ENCODE measurements at places on chromosomes 6 and 20. TPM values are rescaled to one million over a fixed set of nuclear protein-coding genes. Genes with fewer than 3 reads are reported as not detected.

The SLC35D3 gene
- total RNA-seq = not detected

The TBXT gene
- total RNA-seq = 0.24 TPM

The FAM8A1 gene
- 36.7 TPM for total RNA-seq

The IP6K3 gene
- not detected for total RNA-seq

The SH3BGRL2 gene
- total RNA-seq = 6.3 TPM

GRCh38 chr6:169232507-169232931 is 21.1 kb downstream of the THBS2 start:
- no peak for DNase-seq

- no peak for DNase-seq
Measured at GRCh38 chr20:14446446-14446845, 109.0 kb upstream of the FLRT3 start.

DNA sequence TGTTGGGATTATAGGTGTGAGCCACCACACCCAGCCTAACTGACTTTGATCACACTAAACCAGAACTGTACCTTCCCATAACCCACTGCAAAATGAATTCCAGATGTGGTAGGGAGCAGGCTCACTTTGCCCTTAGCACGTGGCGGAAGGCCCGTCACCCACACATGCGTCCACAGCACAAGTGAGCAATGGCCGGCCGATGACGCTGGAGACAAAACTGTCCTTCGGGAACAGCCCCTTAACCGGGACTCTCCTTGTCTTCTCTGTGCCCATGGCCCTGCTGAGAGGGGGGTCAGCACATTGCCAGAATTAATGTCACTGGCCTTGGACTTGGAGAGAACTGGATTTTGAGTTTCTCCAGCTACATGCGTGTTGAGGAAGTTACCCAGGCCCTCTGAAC is 107.2 kb downstream of the TOX2 start:
- DNase-seq = no peak

GRCh38 chr20:21706261-21707195 is 1.1 kb downstream of the PAX1 start:
- DNase-seq = no peak

- DNase-seq = peak; percentile 36
Measured at GRCh38 chr20:47489448-47489872, 12.2 kb upstream of the NCOA3 start.

DNA sequence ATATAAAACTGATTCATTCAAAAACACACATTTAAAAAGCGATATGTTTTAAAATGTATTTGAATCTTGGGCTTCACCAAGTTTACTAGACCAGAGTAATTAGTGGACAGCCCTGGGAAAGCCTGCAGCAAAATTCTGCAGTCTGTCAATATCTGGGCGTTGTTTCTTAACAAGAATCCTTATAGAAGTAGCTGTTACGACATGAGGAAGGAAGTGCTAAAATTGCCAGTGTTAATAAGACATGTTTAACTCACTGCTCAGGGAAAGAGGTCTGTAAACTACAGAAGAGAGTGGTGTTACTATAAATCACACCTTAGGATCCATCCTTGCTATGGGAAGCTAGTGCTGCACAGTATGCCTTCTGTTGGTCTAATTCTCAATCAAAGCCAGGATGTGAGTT is 120.6 kb downstream of the TBX18 start:
- DNase-seq = no peak

- DNase-seq = peak; percentile 58
Measured at GRCh38 chr20:48769069-48769983, 58.5 kb downstream of the PREX1 start.

- no peak for DNase-seq
Measured at GRCh38 chr6:85754894-85755293, 112.2 kb upstream of the SYNCRIP start.

DNA sequence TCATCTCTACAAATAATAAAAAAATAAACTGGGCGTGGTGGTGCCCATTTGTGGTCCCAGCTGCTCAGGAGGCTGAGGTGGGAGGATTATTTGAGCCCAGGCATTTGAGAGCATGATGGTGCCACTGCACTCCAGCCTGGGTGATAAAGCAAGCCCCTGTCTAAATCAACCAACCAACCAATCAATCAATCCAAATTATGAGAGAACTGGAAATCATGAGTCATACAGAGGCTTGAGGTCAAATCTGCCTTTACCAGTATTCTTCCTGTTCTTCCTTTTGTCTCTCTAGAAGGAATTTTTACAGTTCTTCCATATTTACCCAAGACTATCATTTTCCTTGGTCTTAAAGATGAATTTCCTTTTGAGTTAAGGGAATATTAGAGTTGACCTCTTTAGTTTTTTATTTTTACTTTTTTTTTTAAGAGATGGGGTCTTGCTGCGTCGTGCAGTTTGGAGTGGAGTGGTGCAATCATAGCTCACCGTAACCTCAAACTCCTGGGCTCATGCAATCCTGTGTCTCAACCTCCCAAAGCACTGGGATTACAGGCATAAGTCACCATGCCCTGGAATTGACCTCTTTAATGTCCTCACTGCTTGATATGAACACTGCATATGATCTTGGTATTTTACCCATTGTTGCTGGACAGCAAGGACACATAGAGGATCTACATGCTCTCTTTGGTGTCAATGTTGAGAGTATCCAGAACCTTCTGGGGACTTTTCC is 44.1 kb upstream of the TXNDC5 start:
- DNase-seq = no peak

GRCh38 chr20:20520776-20521175 is 152.9 kb downstream of the INSM1 start:
- no peak for DNase-seq

GRCh38 chr20:21464916-21465315 is 48.9 kb downstream of the NKX2-2 start:
- no peak for DNase-seq
